ENCODE measurements at places on chromosomes 6 and 20. TPM values are rescaled to one million over a fixed set of nuclear protein-coding genes. Genes with fewer than 3 reads are reported as not detected.

- no peak for DNase-seq
Measured at GRCh38 chr6:92043777-92044176, 1375.6 kb downstream of the EPHA7 start.

- DNase-seq, result no peak
Measured at GRCh38 chr6:154615483-154616025, 105.1 kb upstream of the CNKSR3 start.

- DNase-seq, result no peak
Measured at GRCh38 chr6:74749211-74750147, 456.4 kb downstream of the COL12A1 start.

DNA sequence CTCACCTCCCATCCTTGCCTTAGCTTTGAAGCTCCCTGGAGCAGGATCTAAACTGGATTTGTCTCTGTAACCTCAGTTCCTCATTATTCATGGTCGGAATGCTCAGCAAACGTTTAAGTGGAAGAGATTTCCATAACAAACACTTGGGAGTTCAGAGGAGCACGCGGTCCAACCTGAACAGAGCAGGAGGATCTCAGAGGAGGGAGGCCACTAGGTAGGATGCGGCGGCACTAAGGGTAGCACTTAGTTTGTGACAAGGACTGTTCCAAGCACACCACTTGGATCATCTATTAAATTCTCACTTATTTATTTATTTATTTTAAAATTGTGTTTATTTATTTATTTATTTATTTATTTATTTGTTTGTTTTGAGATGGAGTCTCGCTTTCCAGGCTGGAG is 13.3 kb upstream of the CCN5 start:
- no peak for DNase-seq

DNA sequence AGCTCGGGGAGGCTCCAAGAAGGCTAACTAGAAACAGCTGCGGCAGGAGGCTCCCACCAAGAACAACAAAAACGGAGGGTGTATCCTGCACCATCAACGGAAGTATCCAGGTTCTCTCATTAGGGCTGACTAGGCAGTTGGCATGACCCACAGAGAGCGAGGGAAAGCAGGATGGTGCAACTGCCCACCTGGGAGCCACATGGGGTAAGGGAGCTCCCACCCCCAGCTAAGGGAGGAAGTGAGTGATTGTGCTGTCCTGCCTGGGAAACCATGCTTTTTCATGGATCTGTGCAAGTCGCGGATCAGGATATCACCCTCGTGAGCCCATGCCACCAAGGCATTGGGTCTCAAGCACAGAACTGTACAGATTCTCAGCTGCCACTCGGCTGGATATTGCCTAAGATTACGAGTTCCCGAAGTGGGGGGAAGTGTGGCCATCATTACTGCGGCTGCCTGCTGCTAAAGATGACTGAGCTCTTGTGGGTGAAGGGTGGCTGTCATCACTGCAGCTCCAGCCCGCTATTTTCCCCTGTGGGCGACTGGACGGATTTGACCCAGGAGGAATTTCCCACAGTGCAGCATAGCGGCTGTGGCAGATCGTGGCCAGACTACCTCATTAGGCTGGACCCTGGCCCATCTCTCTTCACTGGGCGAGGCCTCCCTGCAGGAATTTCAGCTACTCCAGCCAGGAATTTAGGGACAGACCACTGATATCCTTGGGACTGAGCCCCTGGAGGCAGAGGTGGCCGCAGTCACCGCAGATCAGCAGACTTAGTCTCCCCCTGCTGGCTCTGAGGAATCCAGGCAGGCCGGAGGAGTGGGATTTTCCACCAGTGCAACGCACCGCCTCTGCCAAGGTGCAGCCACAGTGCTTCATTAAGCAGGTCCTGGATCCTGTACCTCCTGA is 515.7 kb downstream of the FRK start:
- DNase-seq, result no peak

- DNase-seq, result no peak
Measured at GRCh38 chr6:43260791-43261190, 17.5 kb downstream of the TTBK1 start.

- DNase-seq, result no peak
Measured at GRCh38 chr6:21804941-21805610, 211.5 kb downstream of the SOX4 start.

DNA sequence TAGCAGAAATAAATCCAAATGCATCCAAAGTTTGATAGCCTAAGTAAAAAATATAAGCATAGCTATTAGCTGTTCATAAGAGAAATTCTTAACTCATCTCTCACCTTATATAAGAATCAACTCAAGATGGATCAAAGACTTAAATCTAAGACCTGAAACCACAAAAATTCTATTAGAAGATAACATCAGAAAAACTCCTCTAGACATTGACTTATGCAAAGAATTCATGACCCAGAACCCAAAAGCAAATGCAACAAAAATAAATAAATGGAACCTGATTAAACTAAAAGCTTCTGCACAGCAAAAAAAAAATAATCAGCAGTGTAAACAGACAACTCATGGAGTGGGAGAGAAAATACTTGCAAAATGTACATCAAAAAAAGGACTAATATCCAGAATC is 184.3 kb downstream of the TFAP2A start:
- no peak for DNase-seq

DNA sequence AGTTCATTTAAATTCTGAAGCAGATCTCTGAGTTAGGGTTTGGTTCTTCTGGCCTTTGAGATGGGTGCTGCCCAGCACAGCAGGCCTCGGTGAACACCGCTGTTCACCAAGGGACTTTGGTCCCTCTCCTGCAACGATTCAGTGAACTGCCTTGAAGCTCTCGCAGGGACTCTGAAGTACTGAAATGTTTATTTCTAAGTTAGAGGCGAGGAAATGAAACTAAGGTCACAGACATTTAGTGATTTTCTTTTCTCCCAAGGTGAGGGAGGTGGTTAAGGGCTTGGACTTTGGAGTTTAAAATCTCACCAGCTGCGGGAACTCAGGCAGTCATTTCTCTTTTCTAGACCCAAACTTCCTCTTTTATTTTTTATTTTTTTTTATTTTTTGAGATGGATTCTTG is 26.2 kb downstream of the E2F3 start:
- no peak for DNase-seq

DNA sequence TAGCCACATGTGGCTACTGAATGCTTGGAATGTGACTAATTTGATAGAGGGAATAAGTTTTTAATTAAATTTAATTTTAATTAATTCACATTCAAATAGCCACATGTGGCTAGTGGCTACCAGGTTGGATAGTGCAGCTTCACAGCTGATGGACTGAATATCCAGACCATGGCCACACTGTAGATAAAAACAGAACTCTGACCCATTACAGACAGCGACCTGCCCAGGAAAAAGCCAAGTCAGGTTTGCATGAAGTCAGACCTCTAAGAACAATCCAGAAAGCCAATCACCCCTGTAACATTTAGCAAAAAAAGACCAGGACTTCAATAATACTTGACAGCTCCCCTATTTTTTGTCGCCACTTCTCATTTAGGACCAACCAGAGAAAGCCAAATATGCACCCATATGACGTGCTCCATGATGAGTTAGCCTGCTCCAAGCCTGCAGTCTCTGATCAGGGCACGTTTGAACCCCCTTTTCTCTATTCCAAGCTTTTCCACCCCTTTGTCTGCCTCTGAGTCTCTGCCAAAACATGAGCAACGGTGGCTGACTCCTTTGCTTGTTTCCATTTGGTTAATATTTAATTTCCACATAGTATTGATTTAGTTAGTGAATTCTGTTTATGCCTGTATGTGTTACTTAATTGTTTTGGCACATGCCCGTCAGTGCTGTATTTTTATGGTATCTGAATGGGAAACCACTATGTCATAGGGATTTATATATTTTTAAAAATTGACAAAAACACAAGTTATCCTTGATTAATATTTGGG is 636.3 kb downstream of the UTRN start:
- DNase-seq, result no peak

- no peak for DNase-seq
Measured at GRCh38 chr6:166258854-166259276, 49.3 kb downstream of the PRR18 start.

GRCh38 chr6:26054781-26055718 is 32.2 kb upstream of the HFE start:
- DNase-seq, result peak; percentile 95

The ARHGAP18 gene
- polyA plus RNA-seq, result 36.9 TPM

The SOX4 gene
- 130 TPM for polyA plus RNA-seq

The MEI4 gene
- polyA plus RNA-seq, result 2.0 TPM

The LTB gene
- polyA plus RNA-seq, result 1.4 TPM

The EPB41L1 gene
- 72.0 TPM for polyA plus RNA-seq

The LY6G5C gene
- 2.4 TPM for polyA plus RNA-seq

The CCN6 gene
- polyA plus RNA-seq, result 1.9 TPM

The STMN3 gene
- polyA plus RNA-seq, result 23.8 TPM
